Fibroblast of skin of right biceps (primary cell): ENCODE measurements at places on chromosomes 16 and 17.

GRCh38 chr17:33688771-33689170 lies 395.7 kb upstream of the ASIC2 start:
- DNase-seq: no peak

DNA sequence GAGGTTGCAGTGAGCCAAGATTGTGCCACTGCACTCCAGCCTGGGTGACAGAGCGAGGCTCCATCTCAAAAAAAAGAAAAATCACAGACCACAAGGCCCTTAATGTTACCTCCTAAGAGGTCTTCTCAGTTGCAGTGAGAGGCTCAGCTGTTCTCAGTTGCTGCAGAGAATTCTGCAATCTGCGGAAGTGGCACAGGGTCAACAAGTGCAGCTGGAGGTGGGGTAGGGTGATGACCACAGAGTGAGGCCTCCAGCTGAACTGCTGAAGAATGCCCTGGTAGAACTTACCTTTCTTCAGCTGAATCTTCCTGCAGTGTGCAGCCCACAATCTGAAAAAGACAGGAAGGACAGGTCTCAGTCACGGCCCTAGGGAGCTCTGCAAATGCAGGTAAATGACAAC lies 26.3 kb downstream of the CNTNAP1 start:
- DNase-seq: no peak

GRCh38 chr17:65305116-65305515 lies 167.9 kb downstream of the RGS9 start:
- no peak for DNase-seq

- no peak for DNase-seq
These were observed 43.9 kb upstream of the KIFC3 start for GRCh38 chr16:57846078-57846697.

DNA sequence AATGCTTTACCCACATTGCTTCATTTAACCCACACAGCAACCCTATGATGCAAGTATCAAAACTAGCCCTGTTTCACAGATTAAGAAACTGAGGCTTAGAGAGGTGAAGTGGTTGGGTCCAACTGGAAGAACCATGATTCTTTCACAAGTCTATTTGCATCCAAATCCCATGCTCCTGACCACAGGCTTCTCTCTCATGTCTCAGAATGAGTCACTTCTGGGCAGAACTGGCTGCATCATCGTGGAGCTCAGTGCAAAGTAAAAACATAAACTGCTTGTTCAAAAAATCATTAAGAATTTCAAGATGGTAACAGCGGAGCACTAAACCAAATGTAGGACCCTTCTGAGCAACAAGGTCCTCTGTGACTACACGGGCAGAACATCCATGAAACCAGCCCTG lies 20.2 kb upstream of the CES1 start:
- peak; percentile 38 for DNase-seq

DNA sequence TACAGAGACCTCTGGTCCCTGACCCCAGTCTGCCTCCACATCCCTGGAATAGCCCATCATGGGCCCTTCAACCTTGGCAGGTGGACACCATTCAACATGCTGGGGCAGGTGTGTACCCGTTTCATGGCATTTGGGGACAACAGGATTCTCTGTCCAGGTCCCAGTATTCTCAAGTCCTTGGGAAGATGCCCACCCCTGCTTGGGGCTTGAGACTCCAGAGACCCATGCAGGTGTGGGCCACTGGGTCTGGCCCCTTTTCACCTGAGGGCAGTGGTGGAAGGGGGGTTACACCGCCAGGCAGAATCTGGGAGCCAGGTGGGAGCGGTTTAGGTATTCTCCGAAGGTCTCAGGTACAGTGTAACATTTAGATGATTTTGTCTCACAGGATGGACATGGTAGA lies 37.1 kb upstream of the KSR1 start:
- DNase-seq: no peak

GRCh38 chr17:55540414-55541091 lies 29.3 kb upstream of the SMIM36 start:
- peak; percentile 91 for DNase-seq

DNA sequence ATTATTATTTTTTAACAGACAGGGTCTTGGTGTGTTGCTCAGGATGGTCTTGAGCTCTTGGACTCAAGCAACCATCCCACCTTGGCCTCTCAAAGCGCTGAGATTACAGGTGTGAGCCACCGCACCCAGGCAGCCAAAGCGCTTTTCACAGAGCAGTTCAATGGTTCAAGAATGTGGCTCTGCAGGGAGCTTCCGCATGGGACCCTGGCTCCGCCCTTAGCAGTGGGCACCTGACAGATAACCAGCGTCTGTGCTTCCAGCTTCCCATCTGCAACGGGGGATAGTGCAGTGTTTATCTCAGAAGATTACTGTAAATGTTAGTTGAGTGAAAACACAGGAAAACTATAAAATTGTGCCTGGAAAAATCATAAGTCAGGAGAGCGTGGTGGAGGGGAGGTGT lies 99.4 kb downstream of the KCNJ12 start:
- no peak for DNase-seq

DNA sequence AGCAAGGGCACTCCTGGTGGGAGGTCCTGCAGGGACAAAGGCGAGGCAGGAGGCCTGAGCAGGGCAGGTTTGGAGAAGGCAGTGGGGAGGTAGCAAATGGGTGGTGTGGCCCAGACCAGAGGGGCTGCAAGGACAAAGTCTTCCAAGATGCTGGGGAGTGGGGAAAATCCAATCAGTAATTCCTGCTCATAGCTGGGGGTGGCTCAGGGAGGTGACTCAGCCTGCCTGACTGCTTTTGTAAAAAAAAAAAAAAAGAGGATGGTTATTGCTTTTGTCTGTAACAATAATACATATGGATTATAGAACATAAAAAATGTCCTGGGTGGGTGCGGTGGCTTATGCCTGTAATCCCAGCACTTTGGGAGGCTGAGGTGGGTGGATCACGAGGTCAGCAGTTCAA lies 5.2 kb downstream of the IL34 start:
- DNase-seq: peak; percentile 28

- no peak for DNase-seq
These were observed 473.9 kb downstream of the XYLT1 start for GRCh38 chr16:16996827-16997226.
